ENCODE measurements at places on chromosomes 4 and X.

GRCh38 chr4:127240764-127241105 lies 392.0 kb upstream of the INTU start:
- DNase-seq, result no peak

DNA sequence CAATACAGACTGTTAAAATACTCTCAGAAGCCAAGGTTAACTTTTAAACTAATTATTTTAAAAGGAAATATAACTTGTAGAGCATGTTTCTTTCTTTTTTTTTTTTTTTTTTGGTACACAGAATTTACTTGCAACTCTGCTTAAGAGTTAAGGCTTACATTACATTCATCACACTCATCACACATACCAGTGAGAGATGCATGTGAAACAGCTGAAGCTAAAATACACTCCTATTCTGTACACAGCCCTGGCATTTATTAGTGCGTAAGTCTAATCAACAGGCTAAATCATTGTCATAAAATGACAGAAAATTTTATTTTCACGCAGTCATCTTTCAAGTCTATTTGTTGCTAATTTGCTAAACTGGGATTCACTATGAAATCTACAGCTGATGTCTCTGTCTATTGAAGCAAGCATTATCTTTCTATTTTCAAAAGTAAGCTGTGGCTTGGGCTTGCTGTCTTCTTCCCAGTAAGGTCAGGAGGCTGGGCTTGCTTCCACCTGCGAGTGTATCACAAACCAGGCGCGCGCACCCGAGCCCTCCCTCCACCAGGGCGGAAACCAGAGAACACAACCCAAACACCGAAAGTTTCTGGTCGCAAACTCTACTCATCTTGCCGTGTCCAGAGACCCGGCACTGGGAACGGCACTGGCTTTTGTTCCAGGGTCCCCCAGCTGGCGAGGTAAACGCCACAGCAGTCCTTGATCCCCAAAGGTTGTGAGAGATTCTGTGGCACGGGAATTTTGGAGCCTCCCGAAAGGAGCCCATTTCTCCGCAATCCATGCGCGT lies 3.9 kb downstream of the MAML3 start:
- peak; percentile 67 for DNase-seq

- no peak for DNase-seq
Observed at GRCh38 chrX:153719238-153719637, 4.9 kb downstream of the BCAP31 start.

GRCh38 chrX:10525381-10526120 lies 94.8 kb downstream of the MID1 start:
- no peak for DNase-seq

- no peak for DNase-seq
Observed at GRCh38 chr4:108559068-108559793, 61.1 kb upstream of the RPL34 start.

DNA sequence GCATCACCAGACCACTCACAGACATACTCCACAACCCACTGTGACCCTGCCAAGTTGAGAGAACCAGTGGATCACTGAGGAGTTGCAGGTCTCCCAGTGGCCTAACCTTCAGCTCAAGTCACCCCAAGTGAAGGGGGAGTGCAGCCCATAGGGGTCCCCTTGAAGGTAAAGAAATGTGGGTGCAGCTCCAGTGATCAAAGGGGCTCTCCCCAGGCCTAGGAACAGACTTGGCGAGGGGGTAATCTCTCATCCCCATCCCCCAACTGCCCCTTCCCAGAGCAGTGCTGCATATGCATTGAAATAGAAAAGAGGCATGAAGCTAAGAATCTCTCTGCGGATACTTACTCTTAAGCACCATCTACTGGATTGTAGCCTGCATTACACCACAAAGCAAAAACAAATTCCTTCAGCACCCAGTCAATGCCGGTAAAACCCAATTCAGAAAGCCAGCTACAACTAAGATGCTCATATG lies 27.0 kb downstream of the MAGEE1 start:
- no peak for DNase-seq

GRCh38 chr4:40525752-40526598 lies 103.7 kb downstream of the RBM47 start:
- DNase-seq, result peak; percentile 48

- DNase-seq, result no peak
Observed at GRCh38 chr4:42656679-42656943, 294 bp downstream of the ATP8A1 start.

DNA sequence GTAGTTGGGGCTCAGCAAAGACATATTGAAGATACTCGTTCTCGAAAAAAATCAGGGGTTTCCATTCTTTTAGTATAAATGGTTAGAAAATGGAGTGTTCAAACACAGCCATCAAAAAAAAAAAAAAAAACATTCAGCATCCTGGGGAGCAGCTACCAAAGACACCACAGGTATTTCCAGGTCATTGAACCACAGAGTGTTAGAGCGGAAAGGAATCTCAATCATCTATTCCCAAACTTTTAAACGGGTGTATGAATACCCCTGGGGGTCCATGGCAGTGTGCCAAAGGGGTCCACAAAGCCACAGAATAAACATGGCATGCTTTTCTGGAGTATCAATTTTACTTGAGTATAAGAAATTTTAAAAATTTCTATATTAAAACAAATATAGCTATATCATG lies 6.9 kb upstream of the FGF16 start:
- no peak for DNase-seq

DNA sequence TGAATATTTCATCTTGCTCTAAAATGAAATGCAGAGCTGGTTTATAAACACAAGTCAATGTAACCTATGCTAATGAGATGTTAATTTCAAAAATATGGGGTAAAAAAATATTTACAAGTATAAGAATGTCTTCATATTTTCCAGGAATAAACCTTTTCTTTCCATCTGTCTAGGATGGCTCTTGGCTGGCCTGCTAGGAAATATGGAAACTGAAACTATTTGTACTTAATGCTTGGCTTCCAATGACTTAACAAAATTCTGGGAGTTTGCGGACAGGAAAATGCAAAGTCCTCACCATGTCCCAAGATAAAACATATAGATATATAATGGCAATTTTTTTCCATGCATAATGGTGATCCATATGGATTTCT lies 168.1 kb downstream of the SCFD2 start:
- no peak for DNase-seq

DNA sequence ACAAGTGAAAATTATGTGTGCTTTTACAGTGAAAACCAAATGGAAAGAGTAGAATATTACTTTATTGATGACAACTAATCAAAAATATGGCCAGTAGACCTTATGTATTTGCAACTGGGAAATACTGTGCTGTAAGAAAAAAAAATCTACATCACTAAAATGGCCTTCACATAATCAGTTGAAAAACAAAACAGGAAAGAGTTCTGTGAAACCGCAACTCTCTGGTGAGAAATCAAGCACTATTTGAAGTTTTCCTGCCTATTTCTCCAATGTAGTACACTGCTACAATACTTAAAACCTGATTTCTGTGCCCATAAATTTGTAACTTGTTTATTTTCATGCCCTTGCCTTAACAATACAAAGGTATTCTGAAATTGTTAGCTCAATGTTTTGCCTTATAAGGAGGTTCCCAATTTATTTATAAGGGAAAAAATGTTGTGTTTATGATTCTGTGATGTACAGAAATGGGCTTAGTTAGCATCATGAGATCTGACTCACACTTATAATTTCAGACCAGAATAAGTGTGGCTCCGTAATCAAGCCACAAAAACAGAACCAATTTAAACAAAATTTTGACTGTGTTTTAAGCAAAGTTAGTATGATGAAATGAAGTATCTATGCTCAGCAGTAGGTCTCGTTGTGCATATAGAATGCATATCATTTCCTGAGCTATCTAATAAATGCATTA lies 147.1 kb downstream of the FAT4 start:
- DNase-seq, result no peak

- peak; percentile 86 for DNase-seq
Observed at GRCh38 chr4:37976991-37977470, 16.8 kb downstream of the PTTG2 start.

DNA sequence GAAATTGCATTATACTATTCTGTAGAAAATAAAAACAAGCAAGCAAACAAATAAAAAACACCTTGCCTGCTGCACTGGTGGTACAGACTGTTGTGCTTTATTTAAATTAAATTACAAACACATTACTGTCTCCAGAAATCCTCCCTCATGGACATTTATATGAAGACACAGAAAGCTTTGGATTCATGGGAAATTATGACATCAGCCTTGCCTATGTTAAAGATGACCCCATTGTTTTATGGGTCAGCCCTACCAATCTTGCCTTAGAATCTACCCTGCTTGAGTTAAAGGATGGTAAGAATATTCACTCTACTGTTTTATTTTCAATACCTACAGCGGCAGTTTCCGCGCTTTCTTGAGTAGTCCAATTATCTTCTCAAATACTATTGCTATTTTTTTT lies 1379.9 kb downstream of the TECRL start:
- DNase-seq, result no peak

GRCh38 chr4:155639704-155640523 lies 26.7 kb upstream of the GUCY1A1 start:
- DNase-seq, result no peak

GRCh38 chrX:20740443-20740842 lies 473.7 kb upstream of the RPS6KA3 start:
- no peak for DNase-seq

- no peak for DNase-seq
Observed at GRCh38 chr4:38804654-38805295, at the start of gene TLR1. TSS of gene TLR1 (minus strand) at chr4:38804791. CDS start at chr4:38798831, 5,960 bp downstream.

DNA sequence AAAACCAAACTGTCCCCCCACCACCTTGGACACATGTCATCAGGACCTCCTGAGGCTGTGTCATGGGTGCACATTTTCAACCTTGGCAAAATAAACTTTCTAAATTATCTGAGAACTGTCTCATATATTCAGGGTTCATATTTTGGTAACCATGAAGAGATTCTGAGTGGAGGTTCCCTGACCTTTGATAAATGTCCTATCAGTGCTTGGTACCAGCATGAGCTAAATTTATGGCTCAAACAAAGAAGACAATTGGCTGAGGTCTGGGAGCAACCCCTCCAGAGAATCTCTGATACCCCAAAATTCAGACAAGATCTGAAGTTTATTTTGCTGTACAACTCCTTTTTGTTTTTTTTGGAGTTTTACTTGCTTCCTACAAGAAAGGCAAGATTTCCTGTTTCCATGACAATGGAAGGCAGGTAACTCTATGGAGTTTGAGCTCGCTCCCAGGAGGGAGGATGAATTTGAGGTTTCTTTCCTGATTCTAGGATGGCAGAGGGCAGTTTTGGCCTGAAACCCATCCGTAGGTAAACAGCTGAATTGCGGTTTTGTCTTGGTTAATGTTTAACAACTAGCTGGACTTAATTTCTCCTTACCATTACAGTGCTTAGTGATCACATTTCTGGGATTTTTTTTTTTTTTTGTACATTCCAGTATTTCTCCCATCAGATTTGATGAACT lies 14.5 kb downstream of the UGT2B15 start:
- no peak for DNase-seq

DNA sequence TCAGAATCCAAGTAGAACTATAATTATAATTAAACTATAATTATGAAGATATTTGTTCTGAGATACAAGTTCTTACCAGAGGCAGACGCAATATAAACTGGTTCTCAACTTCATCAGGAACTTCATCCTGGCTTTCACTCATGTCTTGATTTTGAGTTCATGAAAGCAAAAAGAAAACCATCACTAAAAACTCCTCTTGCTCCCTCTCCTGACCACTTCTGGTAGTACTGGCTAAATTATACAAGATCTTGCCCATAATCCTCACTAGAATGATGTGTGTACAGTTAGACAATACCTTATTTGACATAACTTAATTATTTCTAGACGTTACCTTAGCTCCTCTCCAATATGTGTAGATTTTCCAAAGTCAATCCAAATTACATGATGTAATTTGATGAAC lies 3.7 kb downstream of the TAF7L start:
- no peak for DNase-seq

DNA sequence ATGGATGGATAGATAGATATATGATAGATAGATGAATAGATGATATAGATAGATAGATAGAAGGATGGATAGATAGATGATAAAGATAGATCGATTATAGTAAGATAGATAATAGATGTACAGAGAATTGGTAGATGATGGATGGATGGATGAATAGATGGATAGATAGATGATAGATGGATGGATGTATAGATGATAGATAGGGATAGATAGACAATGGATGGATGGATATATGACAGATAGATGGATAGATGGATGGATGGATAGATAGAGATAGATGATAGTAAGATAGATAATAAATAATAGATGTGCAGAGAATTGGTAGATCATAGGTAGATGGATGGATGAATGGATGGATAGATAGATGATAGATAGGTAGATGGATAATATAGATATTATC lies 12.2 kb downstream of the GYG2 start:
- no peak for DNase-seq

DNA sequence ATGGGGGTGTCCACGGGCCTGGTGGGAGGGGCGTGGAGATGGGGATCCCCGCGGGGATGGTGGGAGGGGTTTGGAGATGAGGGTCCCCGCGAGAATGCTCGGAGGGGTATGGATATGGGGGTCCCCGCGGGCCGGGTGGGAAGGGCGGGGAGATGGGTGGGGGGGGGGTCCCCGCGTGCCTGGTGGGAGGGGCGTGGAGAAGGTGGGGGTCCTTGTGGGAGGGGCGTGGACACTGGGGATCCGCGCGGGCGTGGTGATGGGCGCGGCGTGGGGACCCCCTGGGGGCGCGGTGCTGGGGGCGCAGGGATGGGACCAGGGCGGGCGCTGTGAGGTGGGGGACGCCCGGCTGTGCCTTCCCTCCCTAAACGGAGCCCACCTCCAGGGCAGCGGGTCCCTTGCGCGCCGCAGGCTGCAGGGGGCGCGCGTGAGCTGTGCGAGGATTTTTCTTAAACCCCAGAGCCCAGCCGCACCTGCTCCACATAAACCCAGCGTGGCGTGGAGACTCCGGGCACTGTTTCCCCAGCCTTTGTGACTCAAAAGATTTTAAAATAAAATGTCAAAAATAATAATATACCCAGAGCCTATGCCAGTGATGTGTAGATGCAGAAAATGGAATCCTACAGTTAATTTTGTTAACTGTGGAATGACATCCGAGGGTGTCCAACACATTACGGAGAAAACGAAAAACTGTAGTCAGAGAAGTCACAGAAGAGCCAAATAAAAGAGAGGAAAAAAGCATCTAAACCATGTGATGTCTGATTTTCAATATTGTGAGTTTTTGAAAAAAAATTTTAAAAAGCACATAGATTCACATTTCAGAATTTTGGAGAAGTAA lies 1.5 kb upstream of the ASMTL start:
- peak; percentile 86 for DNase-seq

- DNase-seq, result no peak
Observed at GRCh38 chr4:26171941-26172340, 148.9 kb upstream of the RBPJ start.

DNA sequence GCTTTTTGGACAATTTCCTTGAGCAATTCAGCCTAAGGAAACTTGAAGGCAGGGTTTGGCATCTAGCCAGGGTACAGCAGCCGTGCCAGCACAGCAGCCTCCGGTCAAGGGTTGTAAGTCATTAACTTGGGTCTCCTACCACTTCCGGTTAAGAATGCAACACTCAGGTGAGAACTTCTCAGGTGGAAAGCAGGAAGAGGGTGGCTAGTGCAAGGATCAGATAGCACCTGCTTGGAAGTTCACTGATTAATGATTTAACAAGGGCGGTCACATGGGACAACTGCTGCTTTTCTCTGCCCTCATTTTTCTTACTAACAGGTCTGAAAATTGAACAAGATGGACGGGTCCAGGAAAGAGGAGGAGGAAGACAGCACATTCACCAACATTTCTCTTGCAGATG lies 30.1 kb upstream of the SCOC start:
- peak; percentile 23 for DNase-seq

- DNase-seq, result no peak
Observed at GRCh38 chr4:74754218-74754617, 40.1 kb downstream of the BTC start.

GRCh38 chrX:9765737-9766097 lies at the start of gene GPR143:
TSS of gene GPR143 (minus strand) at chrX:9765847. CDS start at chrX:9765817, 30 bp downstream.
- no peak for DNase-seq

All from heart right ventricle (tissue), 16 donors.